ENCODE measurements at places on chromosomes 1 and 21.

GRCh38 chr1:1680031-1680911, 12.3 kb downstream of the SLC35E2B start:
- no peak for DNase-seq

DNA sequence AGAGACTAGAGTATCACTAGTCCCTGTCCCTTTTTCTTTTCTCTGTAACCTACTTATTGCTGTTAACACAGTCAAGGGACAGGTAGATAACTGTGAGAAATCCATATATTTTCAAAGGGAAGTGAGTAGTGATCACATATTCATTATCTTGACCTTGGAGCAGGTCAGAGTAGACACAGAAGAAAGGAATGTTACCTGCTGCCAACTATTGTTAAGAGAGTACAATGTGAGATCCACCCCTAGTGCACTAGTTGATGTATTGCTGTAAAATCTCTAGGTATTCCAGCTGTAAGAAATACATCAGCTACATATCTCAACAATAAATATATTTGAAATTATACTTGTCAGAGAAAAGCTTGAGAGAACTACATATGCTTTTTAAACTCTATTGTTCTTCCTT, 68.7 kb upstream of the ADGRL2 start:
- DNase-seq: no peak

DNA sequence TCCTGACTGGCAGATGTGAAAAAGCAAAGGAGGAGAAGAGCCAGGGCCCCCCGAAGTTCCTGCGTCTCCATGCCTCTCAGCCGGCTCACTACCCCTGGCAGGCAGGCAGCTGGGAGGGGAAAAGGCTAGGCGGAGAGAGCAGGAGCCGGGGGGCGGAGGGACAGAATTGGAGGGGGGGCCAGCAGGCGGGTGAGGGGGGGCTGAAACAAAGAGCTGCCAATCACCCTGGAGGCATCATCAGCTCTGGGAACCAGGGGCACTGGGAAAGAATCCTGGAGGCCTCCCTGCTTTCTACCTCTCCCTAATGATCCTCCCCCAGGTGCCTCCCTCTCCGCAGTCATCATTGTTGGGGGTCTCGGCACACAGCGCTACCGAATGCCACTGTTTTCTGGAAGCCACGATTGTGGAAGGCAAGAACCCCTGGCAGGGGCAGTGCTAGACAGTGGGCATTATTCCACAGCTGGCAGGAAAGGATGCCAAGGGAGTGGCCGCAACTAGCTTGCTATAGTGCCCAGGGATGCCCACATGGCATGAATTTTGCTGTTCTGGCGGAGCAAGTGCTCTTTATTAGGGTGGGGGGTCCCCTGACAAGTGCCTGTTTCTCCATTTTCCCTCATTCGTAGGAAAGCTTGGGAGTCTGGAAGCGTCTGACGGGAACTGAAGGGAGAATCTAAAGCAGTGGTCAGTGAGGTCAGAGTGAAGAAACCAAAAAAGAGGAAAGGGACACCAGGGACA, at the start of gene THBS3:
THBS3 (minus strand) TSS at position 92 of the 735 bp plus-strand sequence; CDS start at position 71, 21 bp downstream.
- DNase-seq: no peak

- no peak for DNase-seq
Measured at GRCh38 chr1:30729901-30730300, 6.5 kb upstream of the MATN1 start.

- no peak for DNase-seq
Measured at GRCh38 chr1:78797108-78797781, 147.6 kb downstream of the IFI44 start.

DNA sequence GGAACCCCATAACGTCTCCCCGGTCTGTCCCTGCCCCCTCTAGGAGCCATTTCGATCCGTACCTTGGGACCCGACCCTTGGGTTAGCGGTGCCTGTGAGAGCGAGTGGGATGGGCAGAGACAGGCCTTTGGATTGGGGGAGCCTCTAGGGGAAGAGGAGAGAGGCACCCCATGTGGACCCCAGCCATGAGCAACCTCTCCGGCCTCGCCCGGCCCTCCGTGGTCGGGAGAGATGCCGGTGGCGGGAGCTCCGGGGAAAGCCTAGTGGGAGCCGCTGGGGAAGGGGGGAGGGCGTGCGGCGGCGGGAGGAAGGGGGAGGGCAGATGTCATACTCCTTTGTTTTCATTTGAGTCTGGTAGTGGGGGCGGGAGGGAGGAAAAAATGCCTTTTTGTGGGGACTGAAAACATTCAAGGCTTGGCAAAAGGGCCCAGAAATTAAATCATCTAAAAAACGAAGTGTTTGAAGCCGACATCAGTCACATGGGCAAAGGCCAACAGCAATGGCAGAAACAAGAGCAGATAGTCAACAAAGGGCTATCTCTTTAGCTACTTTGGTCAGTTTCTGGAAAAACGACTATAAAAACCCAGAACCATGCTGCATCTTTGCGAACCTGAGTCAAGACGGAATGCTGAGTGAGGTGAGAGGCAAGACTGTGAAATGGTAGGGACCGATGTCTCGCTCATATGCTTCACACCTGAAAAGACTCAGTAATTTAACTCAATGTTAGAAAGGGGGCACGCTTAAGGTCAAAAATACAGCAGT, 758 bp downstream of the PTBP2 start:
- DNase-seq: no peak

DNA sequence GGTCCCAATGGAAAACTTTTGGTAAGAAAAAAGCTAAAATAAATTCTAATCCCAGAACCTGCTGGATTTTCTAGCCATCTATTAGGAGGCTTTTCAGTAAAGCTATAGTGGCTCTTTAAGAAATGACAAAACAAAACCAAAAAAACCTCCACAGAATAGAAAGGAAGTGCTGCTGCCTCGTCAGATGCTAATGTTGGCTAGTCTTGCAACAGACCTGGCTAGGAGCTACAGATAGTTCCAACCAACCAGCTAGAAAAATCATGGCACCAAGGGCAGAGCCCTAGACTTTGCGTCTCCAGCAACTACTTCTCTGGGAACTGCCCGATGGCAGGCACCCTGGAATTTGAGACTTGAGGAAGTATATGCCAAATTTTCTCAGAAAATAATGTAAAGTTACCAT, 7.6 kb downstream of the CD101 start:
- DNase-seq: no peak

- DNase-seq: no peak
Measured at GRCh38 chr1:48616710-48617109, 144.7 kb upstream of the SPATA6 start.

DNA sequence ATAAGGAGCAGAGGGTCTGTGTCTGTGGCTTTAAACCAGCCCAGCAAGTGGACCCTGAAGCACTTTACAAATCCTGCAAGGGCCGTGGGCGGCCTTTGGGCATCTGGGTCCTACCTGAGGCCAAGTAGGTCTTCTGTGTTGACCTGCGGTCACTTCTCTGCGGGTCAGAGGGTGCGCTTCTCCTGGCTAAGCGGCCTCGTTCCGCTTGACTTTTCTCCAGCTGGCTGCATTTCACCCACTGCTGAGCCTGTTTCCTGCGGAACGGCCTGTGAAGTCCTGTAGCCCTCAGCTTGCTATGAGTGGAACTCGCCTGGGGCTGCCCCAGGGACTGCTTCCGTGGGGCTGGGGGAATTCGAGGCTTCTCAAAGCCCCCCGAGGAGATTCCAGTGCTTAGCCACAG, 43.3 kb downstream of the SLC37A1 start:
- DNase-seq: no peak

- no peak for DNase-seq
Measured at GRCh38 chr1:201149400-201149799, 4.9 kb downstream of the TMEM9 start.

DNA sequence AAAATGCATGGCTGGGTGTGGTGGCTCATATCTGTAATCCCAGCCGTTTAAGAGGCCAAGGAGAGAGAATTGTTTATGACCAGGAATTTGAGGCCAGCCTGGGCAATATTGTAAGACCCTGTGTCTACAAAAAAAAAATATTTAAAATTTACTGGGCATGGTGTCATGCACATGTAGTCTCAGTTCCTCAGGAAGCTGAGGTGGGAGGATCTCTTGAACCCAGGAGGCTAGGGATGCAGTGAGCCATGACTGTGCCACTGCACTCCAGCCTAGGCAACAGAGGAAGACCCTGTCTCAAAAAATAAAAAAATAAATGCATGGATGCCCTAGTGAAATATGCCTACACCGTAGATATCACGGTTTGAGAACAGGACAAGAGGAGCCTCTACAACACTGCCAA, 1331.2 kb upstream of the B3GALT2 start:
- DNase-seq: no peak

DNA sequence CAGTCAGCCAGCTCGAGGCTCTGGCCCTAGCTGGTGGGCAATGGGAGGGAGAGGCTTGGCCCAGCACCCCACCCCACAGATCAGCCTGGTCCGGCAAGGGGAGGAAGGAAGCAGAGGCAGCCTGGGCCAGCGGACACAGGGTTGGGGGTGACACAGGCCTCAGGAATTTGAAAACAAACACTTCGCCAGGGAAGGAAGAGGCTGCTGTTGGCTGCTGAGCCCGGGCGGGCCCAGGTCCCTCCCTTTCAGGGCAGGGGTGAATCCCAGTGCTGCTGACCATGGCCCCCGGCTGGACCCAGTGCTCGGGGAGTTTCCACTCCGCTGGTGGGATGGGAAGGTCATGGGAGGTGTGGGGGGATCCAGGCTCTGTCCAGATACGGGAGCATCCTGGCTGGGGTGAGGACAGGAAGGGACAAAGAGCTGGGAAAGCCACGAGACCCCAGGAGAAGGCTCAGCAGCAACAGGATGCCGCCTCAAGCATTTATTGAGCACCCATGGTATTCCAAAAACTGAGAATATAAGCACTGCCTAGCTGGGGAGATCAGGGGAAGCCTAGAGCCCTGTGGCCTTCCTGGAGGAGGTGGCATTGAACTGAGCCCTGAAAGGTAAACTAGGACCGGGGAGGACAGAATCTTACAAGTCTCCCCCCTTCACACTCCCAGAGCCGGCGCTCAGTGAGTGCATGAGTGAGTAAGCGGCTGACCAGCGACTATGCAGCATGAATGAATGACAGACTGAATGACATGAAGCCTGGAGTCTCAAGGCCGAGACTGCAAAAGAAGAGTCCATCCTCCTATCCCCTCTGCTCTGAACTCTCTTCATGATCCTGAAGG, 26.2 kb upstream of the EPHA2 start:
- DNase-seq: no peak

DNA sequence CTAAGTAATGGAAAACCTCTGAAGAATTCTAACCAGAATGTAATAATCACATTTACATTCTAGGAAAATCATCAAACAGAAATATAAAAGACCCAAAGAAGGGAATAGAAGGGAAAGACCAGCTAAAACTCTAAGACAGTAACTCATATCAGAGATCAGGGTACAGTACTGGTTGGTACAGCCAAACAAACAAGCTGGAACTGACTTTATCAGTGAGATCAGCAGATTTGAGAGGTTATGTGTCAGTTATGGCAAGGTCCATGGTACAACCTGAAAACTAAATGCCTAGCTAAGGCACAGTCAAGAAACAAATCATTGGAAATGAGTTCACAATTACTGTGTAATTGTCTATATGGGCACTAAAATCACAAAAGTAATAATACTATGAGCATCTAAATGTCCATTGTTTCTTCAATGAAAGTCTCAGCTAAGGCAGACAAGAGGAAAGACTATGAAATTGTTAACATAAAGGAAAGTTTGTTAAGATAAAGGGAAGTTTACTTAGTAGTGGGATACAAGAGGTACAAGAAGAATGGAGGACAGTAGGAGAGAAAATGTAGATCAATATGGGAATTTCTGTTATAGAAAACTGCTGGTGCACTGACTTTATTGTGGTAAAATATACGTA, 75.8 kb downstream of the TRIM33 start:
- no peak for DNase-seq

DNA sequence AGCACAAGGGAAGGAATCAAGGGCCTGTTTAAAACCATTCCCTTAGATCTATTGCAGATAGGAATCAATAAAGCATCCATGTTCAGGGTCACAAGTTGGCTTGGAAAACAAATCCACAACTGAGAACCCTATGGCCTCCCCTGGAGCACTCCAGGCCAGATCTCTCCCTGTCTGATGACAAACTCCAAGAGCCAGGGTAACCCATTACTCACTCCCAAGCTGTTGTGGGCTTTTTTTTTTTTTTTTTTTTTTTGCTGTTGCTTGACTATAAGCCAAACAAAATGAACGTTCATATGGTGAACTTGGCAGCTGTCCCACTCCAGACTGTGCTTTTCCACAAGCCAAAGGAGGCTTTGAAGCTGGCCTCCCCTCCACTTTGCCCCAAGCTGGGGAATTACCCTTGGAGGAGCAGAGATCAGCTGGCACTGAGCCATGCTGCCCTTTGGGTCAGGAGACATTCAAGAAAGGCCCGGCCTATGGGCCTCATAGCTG, 35.7 kb upstream of the VAV3 start:
- no peak for DNase-seq

GRCh38 chr1:192601143-192601542, 25.6 kb downstream of the RGS1 start:
- no peak for DNase-seq

DNA sequence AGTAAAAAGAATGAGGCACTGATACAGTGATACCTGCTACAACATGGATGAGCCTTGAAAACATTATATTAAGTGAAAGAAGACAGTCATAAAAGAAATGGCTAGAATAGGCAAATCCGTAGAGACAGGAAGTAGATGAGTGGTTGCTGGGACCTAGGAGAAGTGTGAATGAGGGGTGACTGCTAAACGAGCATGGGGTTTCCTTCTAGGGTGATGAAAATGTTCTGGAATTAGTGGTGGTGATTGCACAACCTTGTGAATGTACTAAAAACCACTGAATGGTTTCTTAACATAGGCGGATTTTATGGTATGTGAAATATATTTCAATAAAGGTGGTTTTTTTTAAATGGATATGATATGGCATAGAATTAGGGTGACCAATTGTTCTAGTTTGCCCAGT, 12.6 kb upstream of the SERINC2 start:
- no peak for DNase-seq

DNA sequence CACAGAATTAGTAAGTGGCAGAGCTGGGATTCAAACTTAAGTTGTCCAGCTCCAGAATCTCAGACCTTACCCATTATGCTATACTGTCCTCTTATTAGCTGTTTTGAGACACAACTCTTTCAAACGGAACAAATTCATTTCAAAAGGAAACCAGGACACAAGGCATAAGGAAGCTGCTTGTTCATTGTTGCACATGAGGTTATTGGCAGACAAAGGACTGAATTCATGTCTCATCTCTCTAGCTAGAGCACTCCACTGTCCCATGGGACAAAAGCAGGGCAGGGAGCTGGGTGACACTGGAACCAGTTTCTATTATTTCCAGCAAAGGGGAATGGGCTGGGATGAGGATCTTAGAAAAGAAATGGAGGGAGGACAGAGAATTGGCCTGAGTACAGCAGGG, 26.4 kb downstream of the CHI3L2 start:
- no peak for DNase-seq

GRCh38 chr1:156433602-156434001, 64.6 kb downstream of the RHBG start:
- no peak for DNase-seq

GRCh38 chr1:210233216-210233494, 559 bp downstream of the SERTAD4 start:
- DNase-seq: no peak

GRCh38 chr1:38818175-38818976, 41.2 kb downstream of the RRAGC start:
- DNase-seq: peak; percentile 33

DNA sequence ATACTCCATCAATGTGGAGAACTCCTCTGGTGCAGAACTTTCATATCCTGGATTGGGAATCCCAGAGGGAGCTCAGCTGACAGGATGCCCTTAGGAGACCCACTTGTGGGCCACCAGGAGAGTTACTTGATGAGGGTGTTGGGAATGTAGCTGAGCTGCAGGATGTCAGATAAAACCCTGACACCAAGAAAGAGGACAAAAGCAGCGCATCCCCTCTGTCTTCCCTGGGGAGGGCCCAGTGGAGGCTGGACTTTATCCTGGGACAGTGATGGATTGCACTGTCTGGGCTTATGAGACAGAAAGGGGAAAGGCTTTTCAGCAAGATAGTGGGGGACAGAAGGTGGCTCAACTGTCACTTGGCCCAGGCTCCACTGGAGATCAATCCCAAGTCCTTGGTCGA, 88.1 kb upstream of the BCAR3 start:
- no peak for DNase-seq
